ENCODE measurements at places on chromosomes 4 and X.

DNA sequence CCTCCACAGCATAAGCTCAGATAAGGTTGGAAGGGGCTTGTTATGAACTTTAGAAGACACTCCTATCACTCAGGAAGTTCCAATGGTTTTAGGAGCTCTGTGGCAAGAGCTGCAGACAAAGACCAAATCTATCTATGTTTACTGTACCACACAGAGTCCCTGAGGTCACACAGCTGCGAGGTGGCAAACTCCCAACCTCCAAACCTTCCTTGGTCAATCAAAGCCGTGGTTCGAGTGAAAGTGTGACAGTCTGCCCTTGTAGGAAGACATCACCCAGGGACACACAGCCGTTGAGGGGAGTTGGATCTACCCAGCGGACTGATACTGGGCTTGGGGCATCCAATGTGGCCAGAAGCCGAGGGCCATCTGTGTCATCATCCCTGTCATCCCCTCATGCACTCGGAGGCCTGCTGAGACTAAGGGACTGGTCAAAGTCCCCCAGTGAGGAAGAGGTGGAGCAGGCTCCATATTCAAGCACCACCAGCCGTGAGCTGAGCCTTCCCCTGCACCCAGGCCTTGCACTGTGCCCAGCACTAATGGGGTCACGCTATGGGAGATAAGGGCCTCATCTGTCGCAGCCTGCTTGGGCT lies 26.8 kb downstream of the MAN2B2 start:
- DNase-seq = no peak

DNA sequence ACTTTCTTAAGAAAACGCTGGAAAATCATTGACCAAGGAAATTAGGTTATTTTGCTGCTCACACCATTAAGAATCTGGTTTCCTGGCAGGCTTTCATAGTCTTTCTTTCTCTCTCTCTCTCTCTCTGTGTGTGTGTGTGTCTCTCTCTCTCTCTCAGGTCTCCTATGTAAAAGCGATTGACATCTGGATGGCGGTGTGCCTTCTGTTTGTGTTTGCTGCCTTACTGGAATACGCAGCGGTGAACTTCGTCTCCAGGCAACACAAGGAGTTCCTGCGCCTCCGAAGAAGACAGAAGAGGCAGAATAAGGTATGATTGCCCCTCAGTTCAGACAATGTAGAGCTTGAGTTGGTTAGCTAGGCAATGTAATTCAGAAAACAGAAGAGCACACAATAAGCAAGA lies 161.2 kb downstream of the GLRA2 start:
- DNase-seq = no peak

DNA sequence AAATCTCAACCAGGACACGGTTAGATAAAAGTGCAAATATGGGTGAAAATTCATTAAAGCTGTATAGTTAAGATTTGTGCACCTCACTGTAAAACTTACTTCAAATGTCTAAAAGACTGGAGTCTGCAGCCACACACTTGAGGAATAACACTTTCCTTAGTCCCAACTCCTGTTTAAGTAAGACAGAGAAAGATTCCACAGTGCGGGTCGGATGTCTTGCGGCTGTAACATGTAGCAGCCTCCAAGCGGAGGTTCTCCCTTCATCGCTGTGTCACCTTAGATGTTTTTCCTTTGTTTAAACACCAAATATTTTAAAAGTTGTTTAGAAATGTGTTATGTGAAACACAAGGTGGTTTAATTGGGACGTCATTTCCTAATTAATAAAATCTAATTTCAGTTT lies 905 bp upstream of the MAEA start:
- no peak for DNase-seq

GRCh38 chr4:138858419-138858818 lies 157.2 kb upstream of the NOCT start:
- DNase-seq = no peak

- no peak for DNase-seq
These were observed 63.9 kb downstream of the WFS1 start for GRCh38 chr4:6333301-6334202.

- DNase-seq = no peak
These were observed 88.6 kb upstream of the PRPS2 start for GRCh38 chrX:12702509-12703091.

DNA sequence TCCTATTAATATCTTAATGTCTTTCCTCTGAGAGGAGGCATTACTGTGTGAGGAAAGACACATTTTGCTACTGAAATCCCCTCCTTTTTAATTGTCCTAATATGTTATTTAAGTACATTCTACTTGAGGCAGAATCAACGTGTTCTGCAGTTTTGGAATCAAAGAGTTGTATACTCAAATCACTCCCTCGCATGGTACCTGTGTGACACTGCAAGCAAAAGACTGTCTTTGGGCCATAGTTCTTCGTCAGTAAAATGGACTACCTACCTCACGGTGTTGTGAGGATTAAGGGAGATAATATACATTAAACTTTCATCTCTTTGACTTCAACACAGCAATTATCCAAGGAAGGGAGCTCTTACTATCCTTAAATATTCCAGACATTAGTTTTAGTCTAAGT lies 61.5 kb downstream of the TIGD2 start:
- no peak for DNase-seq

DNA sequence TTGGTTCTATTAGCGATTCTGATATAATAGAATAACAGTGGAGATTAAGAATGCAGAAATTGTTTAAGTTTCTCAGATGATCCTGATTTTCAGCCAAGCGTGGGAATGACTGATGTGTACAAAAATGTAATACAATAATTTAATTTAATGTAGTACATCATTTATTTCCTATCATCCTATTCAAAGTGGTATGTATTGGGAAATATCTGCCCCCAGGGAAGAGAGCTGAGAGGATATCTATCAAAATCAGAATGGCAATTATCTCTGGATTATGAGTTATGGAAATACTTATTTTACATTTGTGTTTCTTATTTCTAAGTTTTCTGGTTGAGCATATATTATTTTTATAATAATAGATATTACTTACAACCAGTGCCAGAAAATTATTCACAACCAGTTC lies 3.9 kb downstream of the FABP2 start:
- DNase-seq = no peak

GRCh38 chr4:93396272-93396671 lies 432.3 kb upstream of the ATOH1 start:
- no peak for DNase-seq

- DNase-seq = no peak
These were observed 140.8 kb downstream of the CPE start for GRCh38 chr4:165519591-165519990.

- no peak for DNase-seq
These were observed 46.4 kb upstream of the VBP1 start for GRCh38 chrX:155169881-155170280.

DNA sequence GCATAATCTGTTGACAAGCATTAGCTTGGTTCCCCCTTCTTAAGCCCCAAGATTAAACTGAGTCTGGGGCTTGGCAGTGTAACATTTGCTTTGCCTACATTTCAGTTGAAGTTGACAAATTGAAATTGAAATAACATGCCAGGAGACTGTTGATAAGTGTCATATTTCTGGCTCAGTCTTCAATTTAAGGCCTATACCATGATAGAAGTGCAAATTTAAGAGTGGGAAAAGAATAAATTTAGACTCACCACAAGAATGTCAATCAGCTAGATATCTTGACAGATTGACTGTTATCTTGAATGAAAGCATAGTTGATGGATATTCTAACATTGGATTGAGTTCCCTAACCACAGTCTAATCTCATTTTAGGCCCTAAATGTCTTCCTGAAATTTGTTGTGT lies 117.6 kb downstream of the MAGEB17 start:
- no peak for DNase-seq

DNA sequence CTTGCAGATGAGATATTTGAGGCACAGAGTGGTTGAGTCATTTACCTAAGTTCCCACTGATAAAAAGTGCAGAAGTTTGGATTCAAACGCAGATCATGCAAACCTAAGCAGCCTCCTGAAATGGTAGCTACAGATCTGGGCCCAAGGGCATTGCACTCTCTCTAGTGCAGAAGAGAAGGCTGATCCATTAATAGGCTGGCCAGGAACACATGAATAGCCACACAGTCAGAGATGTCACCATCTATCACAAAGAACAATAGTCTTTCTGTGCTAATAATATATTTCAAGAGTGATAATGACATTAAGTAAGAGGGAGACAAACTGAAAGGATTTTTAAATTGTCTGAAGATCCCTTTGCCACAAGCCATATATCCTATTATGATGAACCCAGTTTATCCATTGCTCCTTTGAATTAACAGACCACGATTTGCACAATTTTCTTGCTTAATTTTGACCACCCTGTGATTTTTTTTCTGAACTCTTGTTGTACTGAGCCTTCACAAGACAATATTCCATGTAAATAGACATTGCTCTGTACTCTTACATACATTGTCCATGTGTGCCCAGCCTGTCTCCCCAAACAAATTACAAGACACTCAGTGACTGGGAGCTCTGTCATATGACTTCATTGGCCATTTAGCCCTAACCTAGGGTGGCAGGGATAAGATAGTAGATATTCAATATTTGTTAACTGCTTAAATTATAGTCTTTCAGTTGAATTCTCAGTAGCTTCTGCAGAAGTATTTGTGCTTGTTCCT lies 112.4 kb upstream of the RBPJ start:
- no peak for DNase-seq

DNA sequence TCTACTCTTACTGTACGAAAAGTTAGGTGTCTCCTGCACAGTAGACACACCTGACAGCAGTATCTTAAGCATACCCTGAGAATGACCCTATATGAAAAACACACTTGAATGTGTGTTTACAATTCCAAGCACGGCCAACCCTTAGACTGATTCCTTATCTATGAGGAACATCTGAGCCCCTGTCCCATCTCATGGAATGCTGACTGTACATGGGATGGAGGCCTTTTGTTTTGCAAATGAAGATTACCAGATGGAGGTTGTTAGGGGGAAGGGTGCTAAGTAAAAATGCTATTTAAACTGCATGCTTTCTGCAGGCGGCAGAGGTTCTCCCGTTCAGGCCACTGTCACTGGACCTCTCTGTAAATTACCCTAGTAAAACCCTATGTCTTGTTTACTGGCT lies 2.2 kb downstream of the PAQR3 start:
- no peak for DNase-seq

- DNase-seq = no peak
These were observed 102.0 kb upstream of the ARHGAP24 start for GRCh38 chr4:85372966-85373365.

- no peak for DNase-seq
These were observed 185.7 kb upstream of the TBL1X start for GRCh38 chrX:9279234-9279544.

GRCh38 chr4:10201381-10202223 lies 85.0 kb upstream of the WDR1 start:
- no peak for DNase-seq

DNA sequence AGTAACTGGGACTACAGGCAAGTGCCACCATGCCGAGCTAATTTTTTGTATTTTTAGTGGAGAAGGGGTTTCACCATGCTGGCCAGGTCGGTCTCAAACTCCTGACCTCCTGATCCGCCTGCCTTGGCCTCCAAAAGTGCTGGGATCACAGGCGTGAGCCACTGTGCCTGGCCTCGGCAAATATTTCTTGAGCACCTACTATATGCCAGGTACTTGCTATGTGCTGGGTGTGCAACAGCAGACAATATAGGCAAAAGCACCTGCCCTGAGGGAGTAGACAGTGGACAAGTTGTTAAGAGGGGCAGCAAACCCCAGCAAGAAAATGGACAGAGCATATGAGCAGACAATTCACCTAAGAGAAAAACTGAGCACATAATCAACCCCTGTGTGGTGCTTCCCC lies 51.0 kb upstream of the CDKN2AIP start:
- DNase-seq = no peak

DNA sequence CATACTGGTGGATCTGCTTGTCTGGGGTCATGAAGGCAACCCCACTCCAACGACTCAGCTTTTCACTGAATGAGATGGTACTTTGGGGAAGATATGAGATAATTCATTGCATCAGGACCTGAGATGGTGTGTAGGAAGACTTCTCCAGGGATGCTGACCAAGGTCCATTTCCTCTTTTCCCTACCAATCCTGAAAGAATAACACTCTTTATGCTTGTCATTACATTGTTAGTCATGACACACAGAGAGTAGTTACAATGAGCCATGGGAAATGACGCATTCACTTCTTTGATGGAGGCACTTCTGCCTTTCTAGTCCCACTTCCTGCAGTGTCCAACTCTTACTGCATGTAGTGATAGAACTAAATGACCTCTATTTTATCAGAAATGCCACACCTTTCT lies 58.6 kb downstream of the AREG start:
- DNase-seq = no peak

DNA sequence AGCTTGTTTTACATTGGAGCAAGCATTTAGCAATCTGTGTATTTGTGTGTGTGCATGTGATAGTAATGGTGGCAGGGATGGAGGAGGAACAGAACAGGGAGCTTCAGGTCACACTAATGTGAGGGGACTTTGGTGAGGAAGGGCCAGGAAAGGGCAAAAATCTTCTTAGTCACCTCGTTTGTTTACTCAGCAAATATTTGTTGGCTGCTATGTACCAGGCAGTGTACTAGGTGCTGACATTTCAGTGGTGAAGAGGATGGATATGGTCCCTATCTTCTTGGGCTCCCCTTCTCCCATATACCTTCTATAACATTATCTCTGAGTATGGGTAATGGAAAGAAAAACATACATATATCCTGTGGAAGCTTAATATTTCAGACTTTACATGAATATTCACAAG lies 48.5 kb upstream of the HDAC8 start:
- no peak for DNase-seq

DNA sequence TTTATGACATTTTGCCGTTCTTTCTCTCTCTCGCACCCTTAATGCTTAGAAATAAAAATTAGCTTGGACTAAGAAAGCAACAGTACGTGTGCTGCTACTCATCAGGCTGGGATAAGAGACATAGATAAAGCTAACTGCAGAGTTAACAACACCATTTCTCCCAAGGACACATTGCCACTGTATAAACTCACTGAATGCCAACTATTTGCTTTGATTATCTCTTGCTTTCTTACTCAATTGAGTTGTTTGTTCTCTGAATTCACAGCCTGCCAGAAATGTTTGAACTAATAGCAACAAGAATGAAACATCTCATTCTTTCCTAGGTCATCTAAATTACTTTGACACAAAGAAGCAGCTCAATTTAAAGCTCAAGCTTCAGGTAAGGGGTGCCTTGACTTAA lies 34.6 kb downstream of the F8 start:
- no peak for DNase-seq

GRCh38 chr4:92066485-92066884 lies 237.3 kb upstream of the GRID2 start:
- DNase-seq = no peak

GRCh38 chr4:87185146-87185870 lies 35.1 kb downstream of the KLHL8 start:
- DNase-seq = no peak

DNA sequence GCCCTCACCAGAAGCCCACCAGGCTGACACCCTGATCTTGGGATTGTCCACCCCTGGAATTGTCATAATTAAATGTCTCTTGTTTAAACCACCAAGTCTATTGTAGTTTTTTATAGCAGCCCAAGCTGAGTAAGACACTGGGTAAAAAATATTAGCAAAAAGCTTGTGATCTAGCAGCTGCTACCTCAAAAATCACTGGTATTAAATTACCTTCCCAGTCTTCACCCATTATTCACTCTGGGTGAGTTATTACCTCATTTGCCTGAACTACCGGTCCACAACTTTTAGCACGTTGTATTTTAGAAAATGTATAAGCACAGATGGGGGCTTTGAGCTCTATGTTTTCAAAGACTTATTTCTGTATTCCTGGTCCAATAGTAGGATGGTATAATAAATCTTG lies 12.0 kb upstream of the TRIM61 start:
- no peak for DNase-seq

- no peak for DNase-seq
These were observed 235.8 kb upstream of the AADAT start for GRCh38 chr4:170325599-170325998.
